Activated T-helper 2 cell treated with anti-CD3 and anti-CD28 coated beads, Interferon-gamma antibody, Interleukin-2, Interleukin-4, amounts not matched to agents 10 μg/mL and 5 μg/mL and 100 μg/mL, durations not matched to agents 14 hours and 24 hours and 36 hours (primary cell): ENCODE measurements at places on chromosomes 11 and 22. TPM values are rescaled to one million over a fixed set of nuclear protein-coding genes. Genes with fewer than 3 reads are reported as not detected.

DNA sequence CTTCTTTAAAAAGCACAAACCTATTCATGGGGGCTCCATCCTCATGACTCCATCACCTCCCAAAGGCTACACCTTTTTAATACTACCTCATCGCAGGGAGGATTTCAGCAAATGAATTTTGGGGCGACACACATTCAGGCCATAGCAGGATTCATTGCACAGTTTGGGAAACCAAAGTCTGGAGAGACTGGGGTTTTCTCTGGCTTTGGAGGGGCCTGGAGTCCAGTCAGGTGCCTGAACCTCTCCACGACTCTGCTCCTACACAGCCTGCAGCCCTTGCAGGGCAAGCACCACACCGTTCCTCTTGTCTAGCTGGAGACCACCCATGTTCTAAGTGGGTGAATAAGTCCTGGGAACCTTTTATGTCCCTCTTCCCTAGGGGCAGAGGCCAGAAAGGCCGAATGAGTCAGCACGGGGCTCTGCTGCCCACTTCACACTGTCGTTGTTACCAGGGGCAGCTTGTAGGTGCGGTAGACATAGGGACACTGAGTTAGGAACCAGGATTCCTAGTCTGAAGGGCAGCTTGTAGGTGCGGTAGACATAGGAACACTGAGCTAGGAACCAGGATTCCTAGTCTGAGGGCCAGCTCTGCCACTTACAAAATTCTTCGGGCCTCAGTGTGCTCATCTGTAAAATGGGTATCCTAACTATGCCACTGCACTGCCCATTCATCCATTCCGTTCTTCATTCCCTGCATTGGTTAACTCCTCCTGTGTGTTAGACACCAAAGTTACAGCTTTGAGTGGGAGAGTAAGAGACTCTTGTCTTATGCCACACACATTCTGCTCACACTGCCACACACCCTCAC, 251.7 kb upstream of the B3GAT1 start:
- H3K36me3 ChIP-seq: no peaks in the 10 kb centered on the region
- H3K27ac ChIP-seq: no peak overlapping the region
- H3K4me1 ChIP-seq: no peaks in the 10 kb centered on the region
- no peak overlapping the region for H3K4me3 ChIP-seq
- no peaks in the 10 kb centered on the region for H3K27me3 ChIP-seq

DNA sequence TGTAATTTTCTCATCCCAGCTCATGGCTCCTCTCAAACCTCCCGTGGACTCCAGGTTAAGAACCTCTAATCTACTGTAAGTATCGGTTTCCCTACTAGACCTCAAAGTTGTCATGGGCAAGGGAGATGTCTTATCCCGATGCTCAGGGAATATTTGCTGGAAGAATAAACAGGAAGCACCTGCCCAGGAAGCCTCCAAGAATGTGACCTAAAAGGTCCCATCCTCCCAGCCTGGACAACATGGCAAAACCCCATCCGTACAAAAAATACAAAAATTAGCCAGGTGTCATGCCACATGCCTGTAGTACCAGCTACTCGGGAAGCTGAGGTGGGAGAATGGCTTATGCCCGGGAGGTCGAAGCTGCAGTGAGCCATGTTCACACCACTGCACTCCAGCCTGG, 62.4 kb downstream of the APOL1 start:
- no peak for DNase-seq
- peaks cover 2% of the 10 kb centered on the region for H3K4me1 ChIP-seq
- no peak overlapping the region for H3K4me3 ChIP-seq

GRCh38 chr11:95373241-95373640, 142.2 kb upstream of the SESN3 start:
- H3K36me3 ChIP-seq: no peaks in the 10 kb centered on the region
- no peak overlapping the region for H3K4me3 ChIP-seq
- H3K27ac ChIP-seq: no peak overlapping the region
- DNase-seq: no peak
- peaks cover 11% of the 10 kb centered on the region for H3K4me1 ChIP-seq

The KCNC1 gene
- not detected in 2 replicates for total RNA-seq

GRCh38 chr11:32566517-32566916, 17.1 kb upstream of the EIF3M start:
- H3K36me3 ChIP-seq: no peaks in the 10 kb centered on the region
- H3K4me1 ChIP-seq: peaks cover 7% of the 10 kb centered on the region
- DNase-seq: no peak
- no peak overlapping the region for H3K4me3 ChIP-seq
- H3K27me3 ChIP-seq: peaks cover 7% of the 10 kb centered on the region
- H3K27ac ChIP-seq: no peak overlapping the region
